ENCODE measurements at places on chromosomes 1 and 21.

DNA sequence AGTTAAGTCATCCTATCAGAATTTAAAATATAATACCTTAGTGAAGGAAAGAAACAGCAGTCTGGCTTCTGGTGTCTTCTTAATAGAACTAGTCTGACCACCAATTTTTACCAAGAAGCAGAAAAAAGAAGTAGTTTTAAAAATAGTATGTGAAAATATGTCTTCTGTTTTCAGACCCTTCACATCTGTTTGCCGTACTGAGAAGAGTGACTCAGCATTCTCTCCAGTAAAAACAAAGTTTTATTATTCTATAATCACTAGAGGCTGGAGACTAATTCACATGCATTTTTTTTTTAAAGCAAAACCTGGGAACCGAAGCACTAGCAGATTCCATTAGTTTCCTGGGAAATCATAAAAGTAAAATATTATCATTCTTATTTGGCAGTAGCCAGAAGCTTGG lies 163.8 kb downstream of the COL24A1 start:
- no peak for DNase-seq

GRCh38 chr1:115227346-115228082 lies 110.5 kb downstream of the NGF start:
- no peak for DNase-seq

GRCh38 chr21:16840538-16840937 lies 672.3 kb upstream of the CXADR start:
- no peak for DNase-seq

DNA sequence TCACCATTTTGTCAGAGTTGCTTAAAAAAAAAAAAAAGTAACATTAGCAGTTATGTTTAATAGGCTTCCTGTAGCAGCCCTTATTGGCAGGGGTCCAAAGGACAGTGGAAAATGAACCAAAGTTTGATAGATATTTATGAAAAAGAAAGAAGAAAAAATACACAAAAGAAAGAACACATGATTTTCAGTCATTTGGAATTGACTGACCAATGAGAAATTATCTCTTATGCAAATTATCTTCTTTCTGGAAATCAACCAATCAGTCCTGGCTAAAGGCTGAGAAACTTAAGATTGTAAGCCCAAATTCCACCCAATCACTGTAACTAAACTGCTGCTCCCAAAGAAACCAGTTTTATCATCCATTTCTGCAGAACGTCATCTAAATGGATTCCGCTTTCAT lies 282.4 kb downstream of the TM2D1 start:
- no peak for DNase-seq

- DNase-seq = no peak
Measured at GRCh38 chr1:9059891-9060744, 9.3 kb downstream of the SLC2A5 start.

DNA sequence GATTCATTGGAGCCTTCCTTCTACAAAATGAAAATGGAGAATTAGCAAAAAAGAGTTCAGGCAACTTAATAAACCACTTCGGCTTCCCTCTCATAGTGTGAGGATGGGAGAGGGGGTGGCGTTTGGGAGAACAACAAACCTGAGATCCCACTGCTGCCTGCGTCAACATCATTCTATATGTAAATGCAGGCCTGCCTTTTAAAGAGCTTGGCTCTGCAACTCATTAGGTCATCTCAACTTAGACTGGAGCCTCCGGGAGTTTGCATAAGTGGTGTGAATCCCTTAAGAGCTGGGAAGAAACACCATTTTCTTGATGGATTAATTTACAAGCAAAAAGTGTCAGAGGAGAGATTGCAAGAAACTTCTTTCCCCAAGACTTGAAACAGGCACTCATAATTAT lies 127.6 kb upstream of the DAB1 start:
- no peak for DNase-seq

DNA sequence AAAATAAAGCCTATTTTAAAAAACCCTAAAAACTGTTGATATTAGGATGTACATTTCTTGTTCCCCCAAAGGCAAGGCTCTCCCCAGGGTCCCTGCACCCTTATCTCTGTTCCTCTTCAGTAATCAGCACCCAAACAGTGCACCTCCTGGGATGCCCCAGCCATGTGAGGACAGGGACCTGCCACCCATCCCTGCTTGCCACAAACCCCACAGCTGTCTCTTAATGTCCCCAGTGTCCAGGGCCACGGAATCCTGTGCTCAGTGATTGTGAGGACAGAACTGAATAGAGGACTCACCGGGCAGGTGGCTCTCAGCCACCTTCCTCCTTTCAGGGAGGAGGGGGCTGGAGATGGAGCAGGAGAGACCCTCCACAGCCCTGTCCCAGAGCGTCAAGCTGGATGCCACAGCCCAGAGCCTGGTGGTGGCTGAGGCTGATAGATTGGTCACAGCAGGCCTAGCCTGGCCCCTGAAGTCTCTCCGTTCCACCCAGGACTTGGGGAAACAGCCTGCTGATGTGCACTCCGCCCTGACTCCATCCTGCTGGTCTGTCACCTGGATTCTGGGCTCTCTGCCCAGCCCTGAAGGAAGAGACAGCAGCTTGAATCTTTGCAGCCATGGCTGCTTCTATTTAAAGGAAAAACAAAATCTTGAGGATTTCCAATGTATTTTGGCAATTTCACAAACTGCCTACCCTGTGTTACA lies 23.1 kb downstream of the RNF187 start:
- DNase-seq = no peak

All from stimulated activated CD4-positive, alpha-beta T cell treated with anti-CD3 and anti-CD28 coated beads, TNF-alpha, amount 100 ng/mL, for 48 hours (primary cell).